ENCODE measurements at places on chromosomes 1 and 21.
A peak's percentile ranks its signal among the peaks of the same experiment; 100 is the strongest.

GRCh38 chr1:27011058-27011764 is 1.4 kb downstream of the TENT5B start:
- no peak for DNase-seq

DNA sequence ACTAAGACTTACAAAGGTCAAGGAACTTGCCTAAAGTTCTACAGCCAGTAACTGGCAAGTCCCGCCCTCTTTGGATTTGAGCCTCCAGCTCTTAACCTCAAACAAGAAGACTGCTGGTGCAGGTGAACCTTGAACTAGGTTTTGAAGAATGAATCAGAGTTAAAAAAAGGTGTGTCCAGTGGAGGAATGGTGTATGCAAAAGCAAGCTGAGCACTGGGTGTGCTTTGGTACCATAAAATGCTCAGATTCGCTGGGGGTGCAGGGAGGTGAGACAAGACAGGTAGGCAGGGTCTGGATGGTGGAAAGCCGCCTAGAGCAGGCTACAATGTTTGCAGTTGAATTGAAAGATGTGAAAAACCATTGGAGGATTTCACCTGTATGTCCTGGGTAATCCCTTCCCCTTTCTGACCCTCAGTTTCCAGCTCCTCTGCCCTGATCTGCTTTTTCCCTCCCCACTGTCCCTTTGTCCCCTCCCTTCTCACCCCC is 39.8 kb downstream of the FOXD2 start:
- DNase-seq = no peak

GRCh38 chr1:173023343-173023742 is 27.4 kb downstream of the TNFSF18 start:
- peak; percentile 18 for DNase-seq

DNA sequence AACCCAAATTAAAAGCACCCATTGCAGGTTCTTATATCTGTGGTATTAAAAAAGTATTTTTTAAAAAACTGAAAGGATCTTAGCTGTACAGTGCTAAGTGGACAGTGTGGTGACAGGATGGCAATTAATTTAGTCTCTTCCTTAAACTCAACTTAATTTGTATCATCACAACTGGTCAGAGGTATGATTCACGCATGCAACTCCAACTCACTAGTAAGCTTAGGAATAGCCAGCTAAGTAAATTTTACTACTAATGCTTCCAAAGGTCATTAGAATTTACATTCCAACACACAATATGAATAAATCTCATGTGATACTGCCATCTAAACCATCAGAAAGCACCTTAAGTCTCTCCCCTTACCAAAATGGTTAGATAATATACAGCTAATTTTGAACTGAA is 35.4 kb downstream of the ENAH start:
- DNase-seq = no peak

GRCh38 chr21:20424943-20425342 is 573.3 kb upstream of the NCAM2 start:
- DNase-seq = no peak

GRCh38 chr1:174786760-174787159 is 213.0 kb upstream of the CACYBP start:
- DNase-seq = no peak

DNA sequence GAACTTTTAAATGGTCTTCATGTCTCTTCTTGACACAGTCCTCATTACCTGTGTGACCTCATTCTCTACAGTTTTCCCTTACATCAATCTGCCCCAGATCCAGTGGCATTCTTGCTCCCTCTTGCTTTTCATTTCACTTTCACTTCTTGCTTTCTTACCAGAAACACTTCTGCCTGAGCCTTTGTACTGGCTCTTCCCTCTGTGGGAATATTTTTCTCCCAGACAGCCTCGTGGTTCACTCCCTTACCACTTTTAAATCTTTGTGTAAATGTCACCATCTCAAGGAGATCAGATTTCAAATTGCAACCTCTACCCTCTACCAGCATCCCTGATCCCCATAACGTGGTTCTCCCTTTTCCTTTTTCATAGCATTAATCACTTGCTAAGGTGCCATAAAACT is 73.2 kb downstream of the DISC1 start:
- DNase-seq = peak; percentile 43

DNA sequence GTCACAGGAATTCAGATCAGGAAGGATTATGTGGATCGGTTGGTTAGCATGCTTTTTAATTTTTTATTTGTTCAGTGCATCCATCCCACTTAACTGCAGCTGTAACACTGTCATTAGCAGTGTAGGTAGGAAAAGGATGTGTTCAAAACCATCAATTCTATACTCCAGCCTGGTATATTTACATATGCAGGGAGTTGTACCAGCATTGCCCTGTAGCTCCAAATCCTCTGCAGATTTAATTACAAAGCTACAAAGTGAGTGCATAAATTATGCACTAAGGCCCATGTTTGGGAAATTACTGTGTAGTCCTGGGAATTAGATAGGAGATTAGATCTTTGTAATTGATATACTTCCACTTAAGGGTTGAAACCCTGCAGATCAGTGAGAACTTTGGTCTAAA is 15.9 kb upstream of the OSBPL9 start:
- no peak for DNase-seq

DNA sequence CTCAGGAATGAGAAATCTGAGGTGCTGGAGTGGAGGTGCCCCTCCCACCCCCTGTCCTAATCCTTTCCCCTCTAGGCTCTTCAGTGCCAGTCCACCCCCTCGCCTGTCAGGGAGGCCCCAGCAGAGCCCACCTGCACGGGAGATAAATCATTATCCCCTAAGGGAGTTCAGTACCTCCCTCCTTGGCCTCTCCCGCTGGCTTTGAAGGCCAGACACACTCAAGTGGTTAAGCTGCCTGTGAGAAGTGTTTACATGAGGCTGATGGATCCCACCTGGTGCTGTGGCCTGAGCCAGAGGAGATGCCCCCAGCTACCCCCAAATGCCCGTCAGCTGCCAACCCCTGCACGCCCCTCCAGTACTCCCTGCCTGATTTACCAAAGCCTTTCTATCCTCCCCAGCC is 3.7 kb downstream of the RSPO1 start:
- no peak for DNase-seq

- DNase-seq = no peak
Observed at GRCh38 chr1:43430831-43431230, 22.9 kb downstream of the HYI start.

- DNase-seq = no peak
Observed at GRCh38 chr1:156460525-156460924, 40.0 kb downstream of the MEF2D start.

- DNase-seq = no peak
Observed at GRCh38 chr1:77680173-77680572, 2.3 kb downstream of the ZZZ3 start.

GRCh38 chr1:245870698-245871097 is 636.4 kb downstream of the SMYD3 start:
- DNase-seq = no peak

DNA sequence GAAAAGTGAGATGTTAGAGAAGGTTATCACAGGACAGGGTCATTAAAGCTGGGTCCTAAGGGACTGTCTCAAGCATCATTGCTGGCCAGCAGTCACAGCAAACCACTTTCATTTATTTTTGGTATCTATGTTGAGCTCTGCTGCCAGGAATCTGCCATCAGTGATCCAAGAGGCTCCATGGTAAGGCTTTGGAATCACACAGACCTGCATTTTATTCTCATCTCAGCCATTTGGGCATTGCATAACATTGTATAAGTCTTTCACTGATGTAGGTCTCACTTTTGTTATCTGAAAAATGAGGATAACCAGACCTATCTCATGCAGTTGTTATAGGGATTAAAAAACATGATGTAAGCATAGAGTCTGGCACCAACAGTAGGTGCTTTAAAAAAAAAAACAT is 77.5 kb downstream of the OMA1 start:
- no peak for DNase-seq

- DNase-seq = no peak
Observed at GRCh38 chr1:222616525-222616924, 1.4 kb upstream of the MIA3 start.

DNA sequence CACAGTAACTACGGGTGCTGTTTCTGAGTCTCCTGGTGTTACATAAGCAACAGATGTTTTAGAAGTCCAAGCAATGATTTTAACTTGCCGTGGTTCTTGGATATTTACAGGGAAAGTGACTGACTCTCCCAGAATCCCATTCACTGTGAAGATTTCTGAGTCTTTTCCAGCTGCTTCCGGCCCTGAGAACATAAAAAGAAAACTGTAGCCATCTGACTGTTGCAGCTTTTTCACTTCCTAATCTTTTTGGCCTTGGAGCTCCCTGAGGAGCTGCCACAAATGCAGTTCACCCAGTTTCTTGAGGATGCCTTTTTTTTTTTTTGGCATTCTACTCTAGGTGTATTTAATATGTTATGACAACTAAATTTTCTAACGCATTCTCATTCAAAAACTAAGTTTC is 13.7 kb downstream of the CD84 start:
- no peak for DNase-seq

- no peak for DNase-seq
Observed at GRCh38 chr1:97740891-97741290, 179.9 kb downstream of the DPYD start.

DNA sequence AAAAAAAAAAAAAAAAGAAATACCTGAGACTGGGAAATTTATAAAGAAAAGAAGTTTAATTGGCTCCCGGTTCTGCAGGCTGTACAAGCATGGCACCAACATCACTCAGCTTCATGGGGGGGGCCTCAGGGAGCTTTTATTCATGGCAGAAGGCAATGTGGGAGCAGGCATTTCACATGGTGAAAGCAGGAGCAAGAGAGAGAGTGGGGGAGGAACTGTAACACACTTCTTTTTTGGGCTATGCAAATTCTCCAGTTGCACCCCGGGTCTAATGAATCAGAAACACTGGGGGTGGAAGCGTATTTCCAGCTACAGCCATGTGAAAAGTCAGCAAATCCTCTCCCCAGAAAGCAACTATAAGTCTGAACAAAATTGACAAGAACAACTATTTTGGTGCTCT is 11.8 kb upstream of the SOD1 start:
- DNase-seq = no peak

GRCh38 chr1:5522531-5523145 is 469.6 kb downstream of the NPHP4 start:
- no peak for DNase-seq

DNA sequence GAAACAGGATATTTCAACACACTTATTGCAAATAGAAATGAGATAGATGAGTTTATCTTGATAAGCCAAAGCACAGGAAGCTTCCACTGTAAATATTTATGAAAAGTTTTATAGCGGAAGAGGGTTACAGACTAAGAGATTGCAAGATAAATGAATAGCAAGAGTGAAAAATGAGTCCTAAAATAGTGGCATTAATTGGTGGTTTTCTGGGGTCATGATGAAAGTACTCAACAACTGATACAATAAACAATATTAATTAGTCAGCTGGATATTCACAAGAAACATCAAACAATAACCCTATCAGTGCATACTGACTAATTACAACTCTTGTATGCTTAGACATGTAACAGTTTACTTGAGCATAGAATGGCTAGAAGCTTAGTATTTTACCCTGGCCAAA is 154.8 kb upstream of the CHODL start:
- DNase-seq = no peak

- DNase-seq = no peak
Observed at GRCh38 chr1:205569411-205570172, 62.2 kb downstream of the ELK4 start.

DNA sequence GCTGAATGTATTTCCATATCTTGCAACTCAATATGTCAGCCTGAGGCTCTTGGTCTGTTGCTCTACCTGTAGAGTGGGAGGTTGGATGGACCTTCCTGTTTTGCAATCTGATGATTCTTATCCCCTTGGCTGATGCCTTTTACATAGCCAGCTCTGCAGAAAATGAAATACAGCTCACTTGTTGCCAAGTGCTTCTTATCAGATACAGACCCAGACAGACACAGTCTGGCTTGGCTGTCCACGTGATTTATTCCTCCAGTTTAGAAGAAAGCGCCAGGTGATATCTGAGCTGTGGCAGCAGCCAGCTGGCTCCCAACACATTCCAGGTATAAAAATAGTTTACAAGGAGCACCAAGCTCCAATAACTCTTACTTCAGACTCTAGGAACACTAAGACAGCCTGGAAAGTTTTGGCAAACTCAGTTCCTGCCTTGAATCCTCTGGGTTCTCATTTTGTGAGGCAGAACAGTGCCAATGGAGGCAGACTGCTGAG is 479.2 kb upstream of the USP24 start:
- DNase-seq = no peak

DNA sequence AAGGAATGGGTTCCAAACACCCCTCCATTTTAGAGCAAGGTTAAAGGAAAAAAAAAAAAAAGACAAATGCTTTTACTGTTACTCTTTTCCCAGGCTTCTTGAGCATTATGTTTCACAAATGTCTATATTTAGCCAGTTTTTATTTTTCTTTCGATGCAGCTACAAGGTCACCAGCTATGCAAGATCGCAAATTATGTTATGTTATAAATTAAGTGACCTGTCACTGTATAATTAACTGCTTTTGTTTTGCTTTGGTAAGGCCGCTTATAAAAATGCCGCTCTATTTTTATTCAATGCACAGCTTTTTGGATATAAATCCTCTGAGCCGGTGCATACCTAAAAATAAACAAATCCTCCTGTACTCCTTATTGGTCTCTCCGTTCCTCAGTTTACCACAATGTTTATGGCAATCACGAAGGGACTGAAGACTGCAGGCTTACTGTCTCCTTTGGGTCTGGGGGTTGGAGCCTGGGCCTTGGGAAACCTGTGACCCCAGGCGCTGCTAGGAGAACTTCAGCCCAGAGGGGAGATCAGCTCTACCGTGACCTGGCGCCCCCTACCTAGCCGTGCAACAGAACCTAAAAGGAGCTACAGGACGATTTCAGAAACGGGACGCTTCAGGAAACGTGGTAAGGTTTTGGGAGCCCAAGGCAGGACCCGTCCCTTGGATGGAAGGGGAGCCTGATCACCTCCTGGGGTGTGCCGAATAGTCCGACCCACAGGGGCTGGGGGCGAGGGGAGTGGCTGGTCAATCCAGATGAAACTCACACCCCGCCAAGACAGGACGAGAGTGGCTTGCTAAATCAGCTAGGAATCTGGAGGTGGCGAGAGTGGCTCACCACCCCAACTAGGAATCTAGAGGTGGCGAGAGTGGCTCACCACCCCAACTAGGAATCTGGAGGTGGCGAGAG is 101.2 kb upstream of the CD55 start:
- DNase-seq = no peak

DNA sequence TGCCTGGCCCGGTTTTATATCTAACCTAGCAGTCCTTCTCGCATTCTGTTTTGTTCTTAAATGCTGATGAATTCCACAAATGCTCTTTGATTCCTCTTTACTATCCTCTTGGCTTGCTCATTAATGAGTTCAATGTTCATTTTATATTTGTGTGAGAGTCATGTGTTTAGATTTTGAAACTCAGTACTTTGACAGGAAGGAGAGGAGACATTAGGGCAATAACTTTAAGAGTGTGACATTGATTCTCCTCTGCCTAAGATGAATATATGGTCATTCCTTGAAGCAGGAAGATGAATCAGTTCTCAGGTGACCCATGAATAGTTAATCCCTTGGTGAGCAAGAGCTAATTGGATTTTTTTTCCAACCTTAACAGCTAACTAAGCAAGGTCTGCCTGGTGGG is 84.1 kb downstream of the MRPS6 start:
- no peak for DNase-seq

- DNase-seq = peak; percentile 29
Observed at GRCh38 chr1:44609412-44609767, 64.9 kb downstream of the TMEM53 start.
